ENCODE measurements at places on chromosomes 2 and 18. TPM values are rescaled to one million over a fixed set of nuclear protein-coding genes. Genes with fewer than 3 reads are reported as not detected.
A peak's percentile ranks its signal among the peaks of the same experiment; 100 is the strongest.

DNA sequence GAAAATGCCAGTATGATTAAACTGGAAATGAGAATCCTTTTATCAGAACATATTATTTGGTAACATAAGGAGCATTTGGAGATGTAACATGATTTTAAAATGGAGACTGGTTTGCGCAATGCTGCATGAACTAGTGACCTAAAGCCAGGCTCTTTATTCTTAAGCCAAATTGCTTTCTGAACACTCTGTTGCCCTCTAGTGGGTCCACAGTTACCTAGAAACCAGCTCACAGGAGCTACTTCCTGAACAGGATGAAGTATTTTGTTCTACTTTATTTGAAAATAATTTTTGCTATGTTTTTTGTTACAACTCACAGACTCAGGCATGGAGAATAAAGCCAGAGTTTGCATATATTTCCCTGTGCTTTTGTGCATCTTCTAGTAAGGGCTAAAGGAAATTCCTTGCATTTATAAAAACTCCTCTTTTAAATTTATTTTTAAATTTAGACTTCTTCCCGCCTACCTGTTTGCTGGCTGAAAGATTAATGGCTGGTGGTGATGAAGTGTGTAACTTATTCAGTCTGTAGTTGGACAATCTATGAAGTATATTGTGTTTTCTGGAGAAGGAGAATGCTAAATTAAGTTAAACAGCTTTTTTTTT, 146.7 kb downstream of the PARD3B start:
- peak; percentile 66 for DNase-seq
- H3K4me3 ChIP-seq, result no peak overlapping the region
- no peak overlapping the region for H3K27ac ChIP-seq
- H3K27me3 ChIP-seq, result no peaks in the 10 kb centered on the region
- H3K36me3 ChIP-seq, result no peaks in the 10 kb centered on the region

CELF4 gene
- total RNA-seq, result not detected

DNA sequence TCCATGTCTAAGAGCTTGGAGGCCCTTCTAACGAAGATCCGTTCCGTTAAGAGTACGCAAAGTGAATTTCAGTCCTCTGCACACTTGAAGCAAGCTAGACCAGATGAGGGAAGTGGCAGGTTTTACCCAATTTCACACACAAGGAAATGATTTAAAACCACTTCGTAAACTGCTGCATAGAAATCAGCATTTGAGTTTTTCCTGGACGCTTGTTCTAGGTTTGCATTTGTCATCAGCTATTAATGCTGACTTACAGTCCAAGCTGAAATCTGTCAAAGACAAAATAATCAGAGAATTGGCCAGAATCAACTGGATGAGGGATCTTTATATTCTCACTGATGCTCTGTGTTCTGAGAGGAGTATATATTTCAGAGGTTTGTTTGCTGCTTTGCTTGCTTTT, 117.6 kb upstream of the RASGRP3 start:
- H3K27me3 ChIP-seq, result no peaks in the 10 kb centered on the region
- H3K27ac ChIP-seq, result no peak overlapping the region
- peaks cover 26% of the 10 kb centered on the region for H3K36me3 ChIP-seq
- DNase-seq, result no peak
- H3K4me1 ChIP-seq, result peaks cover 16% of the 10 kb centered on the region
- H3K4me3 ChIP-seq, result no peak overlapping the region

DNAJB2 gene
- 33.3 TPM for total RNA-seq

- no peaks in the 10 kb centered on the region for H3K27me3 ChIP-seq
- H3K4me3 ChIP-seq, result peak within 1 kb of the TSS; percentile 94
- peaks cover 26% of the 10 kb centered on the region for H3K4me1 ChIP-seq
Measured at GRCh38 chr18:59358712-59359575, at the start of gene LMAN1. Gene LMAN1 (minus strand): TSS chr18:59359265. CDS start chr18:59359244, 21 bp downstream.

- H3K4me1 ChIP-seq, result no peaks in the 10 kb centered on the region
- H3K4me3 ChIP-seq, result no peak overlapping the region
- H3K27me3 ChIP-seq, result no peaks in the 10 kb centered on the region
- H3K27ac ChIP-seq, result no peak overlapping the region
Measured at GRCh38 chr2:83689402-83689801, 769.7 kb downstream of the SUCLG1 start.

GRCh38 chr18:24246143-24246542, 107.3 kb downstream of the CABYR start:
- H3K4me1 ChIP-seq, result no peaks in the 10 kb centered on the region
- H3K27me3 ChIP-seq, result no peaks in the 10 kb centered on the region
- no peak overlapping the region for H3K27ac ChIP-seq
- DNase-seq, result no peak
- H3K36me3 ChIP-seq, result no peaks in the 10 kb centered on the region
- H3K4me3 ChIP-seq, result no peak overlapping the region

- no peak overlapping the region for H3K4me3 ChIP-seq
- H3K27me3 ChIP-seq, result no peaks in the 10 kb centered on the region
- H3K4me1 ChIP-seq, result peaks cover 45% of the 10 kb centered on the region
- no peak overlapping the region for H3K27ac ChIP-seq
Measured at GRCh38 chr2:191314697-191315364, 69.6 kb downstream of the MYO1B start.

IL1RL2 gene
- total RNA-seq, result 1.2 TPM

GRCh38 chr2:240726876-240727275, 35.2 kb downstream of the AQP12A start:
- no peak overlapping the region for H3K4me3 ChIP-seq
- H3K4me1 ChIP-seq, result no peaks in the 10 kb centered on the region

- DNase-seq, result peak; percentile 66
- no peaks in the 10 kb centered on the region for H3K36me3 ChIP-seq
- H3K27me3 ChIP-seq, result peaks cover 2% of the 10 kb centered on the region
Measured at GRCh38 chr2:96153291-96153713, 8.1 kb upstream of the DUSP2 start.

ONECUT2 gene
- total RNA-seq, result under 0.01 TPM

- no peak overlapping the region for H3K27ac ChIP-seq
- no peak for DNase-seq
- no peaks in the 10 kb centered on the region for H3K4me1 ChIP-seq
- H3K4me3 ChIP-seq, result no peak overlapping the region
Measured at GRCh38 chr2:176018708-176019107, 16.6 kb upstream of the LNPK start.

SLC9A4 gene
- total RNA-seq, result not detected

DNA sequence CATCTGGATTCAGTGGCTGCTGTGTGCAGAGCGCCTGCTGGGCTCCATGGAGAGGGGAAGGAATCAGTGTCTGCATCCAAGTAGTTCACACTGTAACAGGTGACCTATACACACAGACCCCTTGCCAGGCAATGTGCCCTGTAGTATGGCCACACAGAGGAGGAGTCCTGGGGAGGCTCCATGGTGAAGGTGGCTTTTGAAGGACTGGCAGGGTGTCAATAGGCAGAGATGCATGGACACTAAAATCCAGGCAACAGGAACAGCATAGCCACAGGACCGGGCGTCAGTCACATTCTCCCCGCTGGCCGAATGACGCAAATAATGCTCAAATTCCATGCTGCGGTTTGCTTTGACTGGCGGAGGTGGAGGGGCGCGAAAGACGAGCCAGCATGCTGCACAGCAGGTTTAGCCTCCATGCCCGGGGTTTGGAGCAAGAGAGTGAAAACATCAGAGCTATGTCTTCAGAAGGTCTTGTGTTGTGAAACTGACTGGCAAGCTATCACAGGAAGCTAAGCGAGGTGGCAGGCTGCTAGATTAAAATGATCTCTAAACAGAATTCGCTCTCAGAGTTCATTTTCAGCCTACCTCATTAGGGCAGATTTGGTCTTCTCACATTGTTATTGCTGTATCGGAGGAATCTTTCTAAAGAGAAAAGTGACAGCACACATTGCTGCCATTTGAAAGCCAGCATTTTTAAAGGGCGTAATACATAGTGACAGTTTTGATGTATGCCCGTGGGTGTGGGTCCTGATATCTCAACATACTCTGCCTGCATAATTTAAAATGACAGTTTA, 1.2 kb upstream of the CHMP1B start:
- H3K4me1 ChIP-seq, result peaks cover 20% of the 10 kb centered on the region
- H3K36me3 ChIP-seq, result no peaks in the 10 kb centered on the region
- peak overlapping the region; percentile 94 for H3K4me3 ChIP-seq
- DNase-seq, result peak; percentile 80
- no peaks in the 10 kb centered on the region for H3K27me3 ChIP-seq
- H3K27ac ChIP-seq, result peak overlapping the region; percentile 97

DNA sequence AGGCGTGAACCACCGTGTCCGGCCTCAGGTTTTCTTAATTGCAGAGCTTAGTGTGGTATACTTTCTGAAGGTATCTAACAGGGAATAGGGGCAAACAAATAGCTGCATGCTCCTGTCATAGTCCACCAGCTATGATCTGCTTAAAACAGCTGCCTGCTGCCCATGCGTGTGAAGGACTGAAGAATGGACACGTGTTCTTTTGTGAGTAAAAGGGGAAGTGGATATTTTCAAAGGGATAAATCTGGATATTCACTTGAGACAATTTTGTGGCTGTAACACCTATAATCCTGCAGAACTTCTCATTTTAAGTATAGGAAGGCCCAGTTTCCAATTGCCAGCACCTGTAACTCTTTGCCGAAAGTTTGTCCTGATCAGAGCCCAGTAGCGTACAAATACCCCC, 44.7 kb downstream of the TRPM8 start:
- peaks cover 10% of the 10 kb centered on the region for H3K27me3 ChIP-seq
- peaks cover 8% of the 10 kb centered on the region for H3K4me1 ChIP-seq
- DNase-seq, result no peak
- H3K27ac ChIP-seq, result no peak overlapping the region
- no peak overlapping the region for H3K4me3 ChIP-seq
- H3K36me3 ChIP-seq, result no peaks in the 10 kb centered on the region

GRCh38 chr2:167192833-167193232, 304.6 kb downstream of the XIRP2 start:
- peak overlapping the region; percentile 60 for H3K27ac ChIP-seq
- H3K4me3 ChIP-seq, result peak overlapping the region; percentile 31
- H3K4me1 ChIP-seq, result peaks cover 59% of the 10 kb centered on the region
- peak; percentile 29 for DNase-seq
- H3K27me3 ChIP-seq, result no peaks in the 10 kb centered on the region

SCN1A gene
- total RNA-seq, result 0.72 TPM

DNA sequence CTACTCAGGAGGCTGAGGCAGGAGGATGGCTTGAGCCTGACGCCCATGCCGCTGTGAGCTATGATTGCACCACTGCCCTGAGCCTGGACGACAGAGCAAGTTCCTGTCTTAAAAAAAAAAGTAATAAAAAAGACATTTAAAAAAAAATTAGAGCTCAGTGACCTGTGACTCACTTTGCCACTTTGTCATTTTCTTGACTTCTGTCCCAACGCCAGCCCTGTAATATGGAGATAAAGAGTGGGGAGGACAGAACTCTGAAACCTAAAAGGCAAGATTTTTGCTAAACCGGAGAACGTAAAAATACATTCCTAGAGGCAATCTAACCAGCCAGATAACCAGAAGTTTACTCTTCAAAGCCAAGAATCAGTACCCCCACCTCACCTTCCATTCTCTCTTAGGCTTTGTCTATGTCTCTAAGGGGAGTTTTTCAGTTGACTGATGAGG, 49.0 kb downstream of the PRKRA start:
- no peak overlapping the region for H3K4me3 ChIP-seq
- H3K4me1 ChIP-seq, result peaks cover 11% of the 10 kb centered on the region
- no peaks in the 10 kb centered on the region for H3K36me3 ChIP-seq
- H3K27ac ChIP-seq, result no peak overlapping the region
- no peak for DNase-seq

GRCh38 chr2:96304606-96305005, 740 bp downstream of the SNRNP200 start:
- peaks cover 36% of the 10 kb centered on the region for H3K36me3 ChIP-seq
- no peaks in the 10 kb centered on the region for H3K27me3 ChIP-seq
- DNase-seq, result no peak
- peak overlapping the region; percentile 94 for H3K4me3 ChIP-seq

- H3K4me3 ChIP-seq, result no peak overlapping the region
- peaks cover 6% of the 10 kb centered on the region for H3K4me1 ChIP-seq
- no peak for DNase-seq
- no peaks in the 10 kb centered on the region for H3K27me3 ChIP-seq
- no peaks in the 10 kb centered on the region for H3K36me3 ChIP-seq
Measured at GRCh38 chr18:46239549-46239948, 135.4 kb downstream of the HAUS1 start.

MYO5B gene
- total RNA-seq, result 0.36 TPM

GRCh38 chr18:58466636-58467205, 162.2 kb downstream of the ALPK2 start:
- no peak overlapping the region for H3K4me3 ChIP-seq
- H3K27ac ChIP-seq, result no peak overlapping the region
- peaks cover 16% of the 10 kb centered on the region for H3K27me3 ChIP-seq

All from osteoblast (primary cell).